ENCODE measurements at places on chromosomes 11 and 22. TPM values are rescaled to one million over a fixed set of nuclear protein-coding genes. Genes with fewer than 3 reads are reported as not detected.

Gene RIMBP3C
- total RNA-seq = 0.29 TPM

Gene USP28
- total RNA-seq = 21.8 TPM

GRCh38 chr11:101574886-101575285 is 8.9 kb downstream of the TRPC6 start:
- DNase-seq = no peak

GRCh38 chr11:116162886-116163230 is 609.9 kb downstream of the BUD13 start:
- DNase-seq = no peak

DNA sequence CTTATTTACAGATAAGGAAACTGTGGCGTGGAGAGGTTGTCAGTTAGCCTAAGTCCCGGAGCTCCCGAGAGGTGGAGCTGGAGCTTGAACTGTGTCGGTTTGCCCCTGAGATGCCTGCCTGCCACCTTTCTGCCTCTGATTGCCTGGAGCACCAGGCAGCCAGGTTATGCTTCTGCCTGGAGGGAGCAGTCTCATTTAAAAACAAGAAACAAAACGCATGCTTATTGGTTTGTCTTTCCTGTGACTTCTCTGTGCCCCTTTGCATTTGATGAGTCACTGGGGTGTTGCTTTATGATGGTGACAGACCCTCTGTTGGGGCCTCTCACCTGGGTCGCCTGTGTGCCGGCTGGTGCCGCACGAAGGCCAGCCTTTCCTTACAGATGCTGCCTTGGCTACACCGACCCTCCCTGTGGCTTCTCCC is 12.2 kb downstream of the AP2A2 start:
- no peak for DNase-seq
